ENCODE measurements at places on chromosomes 16 and 17. TPM values are rescaled to one million over a fixed set of nuclear protein-coding genes. Genes with fewer than 3 reads are reported as not detected.

DNA sequence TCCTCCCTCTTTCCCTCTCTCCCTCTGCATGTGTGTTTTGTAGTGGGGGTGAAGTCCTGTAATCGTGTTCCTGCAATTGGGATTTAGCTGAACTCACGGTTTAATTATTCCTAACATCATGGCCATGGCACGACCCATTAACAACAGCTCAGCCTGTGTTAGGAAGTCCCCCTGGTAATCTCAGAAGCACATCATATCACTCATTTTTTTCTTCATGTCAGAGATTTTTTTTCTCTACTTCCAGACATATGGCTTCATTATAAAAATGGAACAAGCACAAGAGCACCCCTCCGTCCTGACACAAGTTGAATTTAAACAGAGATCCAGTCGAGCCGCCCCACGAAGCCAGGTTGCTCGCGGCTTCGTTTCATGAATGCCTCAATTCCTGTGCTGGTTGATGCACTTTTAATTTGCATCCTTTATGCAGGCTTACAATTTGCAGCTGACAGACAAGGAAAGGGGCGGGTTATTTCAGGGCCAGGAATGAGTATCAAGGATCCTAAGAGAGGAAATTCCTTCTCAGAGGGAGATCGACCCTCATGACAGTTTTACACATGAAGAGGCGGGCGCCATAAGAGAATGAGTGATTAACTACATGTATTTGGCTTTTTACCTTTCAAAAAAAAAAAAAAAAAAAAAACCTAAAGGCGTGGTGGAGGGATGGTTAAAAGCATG lies 192.9 kb downstream of the MAF start:
- no peak for DNase-seq
- peaks cover 6% of the 10 kb centered on the region for H3K4me1 ChIP-seq
- no peak overlapping the region for H3K4me3 ChIP-seq

DNA sequence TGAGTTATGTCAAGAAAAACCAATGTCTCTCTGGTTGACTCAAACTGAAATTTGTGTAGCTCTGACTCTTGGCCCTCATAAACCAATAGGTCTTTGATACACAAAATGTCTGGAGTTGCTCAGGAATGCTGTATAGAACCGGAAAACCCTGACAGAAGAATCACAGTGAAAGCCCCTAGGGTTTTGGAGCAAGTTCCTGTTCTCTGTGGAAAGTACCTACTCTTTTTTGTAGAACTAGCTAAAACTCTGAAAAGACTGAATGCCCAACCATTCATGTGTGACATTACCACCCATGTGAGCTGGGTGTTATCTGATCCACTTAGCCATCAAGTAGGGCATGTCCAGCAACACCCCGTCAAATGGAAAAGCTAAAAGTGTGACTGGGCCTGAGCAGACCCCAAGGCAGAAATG lies 28.8 kb downstream of the CCL4 start:
- no peak overlapping the region for H3K27ac ChIP-seq
- no peak overlapping the region for H3K4me3 ChIP-seq
- no peak for DNase-seq
- H3K36me3 ChIP-seq: no peaks in the 10 kb centered on the region
- H3K27me3 ChIP-seq: peaks cover 4% of the 10 kb centered on the region

DNA sequence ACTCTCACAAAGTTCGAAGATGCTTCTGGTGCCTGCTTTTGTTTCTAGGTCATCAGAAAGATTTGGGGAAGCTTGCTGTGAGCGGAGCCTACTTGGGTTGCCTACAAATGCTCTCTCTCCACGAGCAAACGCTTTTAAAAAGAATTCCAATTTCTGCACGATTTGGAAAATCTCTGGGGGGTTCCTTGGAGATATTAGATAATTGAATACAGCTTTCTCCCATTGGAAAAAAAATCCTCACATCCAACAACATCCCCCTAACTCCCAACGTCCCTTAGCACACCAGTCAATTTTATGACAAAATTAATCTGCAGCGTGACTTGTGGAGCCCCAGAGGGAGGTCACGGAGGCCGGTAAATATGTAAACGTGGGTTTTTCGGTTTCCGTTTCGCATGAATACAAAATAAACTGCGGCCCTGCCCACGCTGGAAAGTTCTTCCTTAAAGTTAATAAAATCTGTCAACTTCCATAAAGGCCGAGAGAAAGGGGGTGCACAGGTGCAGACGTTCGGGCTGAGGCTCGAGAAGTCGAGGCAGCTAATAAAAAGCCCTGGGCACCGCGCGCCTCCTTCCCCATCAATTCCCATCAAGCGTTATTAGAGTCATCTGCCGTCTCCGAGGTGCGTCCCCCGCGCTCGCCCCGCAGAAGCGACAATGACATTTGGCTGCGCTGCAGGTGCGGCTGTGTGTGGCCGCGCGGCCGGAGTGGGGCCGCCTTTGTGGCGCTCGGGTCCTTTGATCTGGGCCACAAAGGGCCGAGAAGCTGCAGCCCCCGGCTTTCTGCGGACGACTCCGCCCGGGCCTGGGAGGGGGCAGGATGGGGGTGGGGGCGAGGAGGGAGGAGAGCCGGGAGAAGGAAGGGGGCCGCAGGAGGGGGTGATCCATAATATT lies 37.6 kb downstream of the SALL1 start:
- H3K27me3 ChIP-seq: peaks cover 18% of the 10 kb centered on the region
- H3K27ac ChIP-seq: no peak overlapping the region
- H3K4me3 ChIP-seq: no peak overlapping the region
- no peak for DNase-seq

GRCh38 chr16:68981971-68982370 lies 123.5 kb upstream of the HAS3 start:
- no peaks in the 10 kb centered on the region for H3K27me3 ChIP-seq
- H3K27ac ChIP-seq: no peak overlapping the region
- H3K4me1 ChIP-seq: peaks cover 19% of the 10 kb centered on the region
- H3K4me3 ChIP-seq: no peak overlapping the region

- H3K4me1 ChIP-seq: no peaks in the 10 kb centered on the region
- no peaks in the 10 kb centered on the region for H3K27me3 ChIP-seq
- H3K36me3 ChIP-seq: no peaks in the 10 kb centered on the region
Observed at GRCh38 chr17:69581061-69581961, 166.8 kb downstream of the MAP2K6 start.

DNA sequence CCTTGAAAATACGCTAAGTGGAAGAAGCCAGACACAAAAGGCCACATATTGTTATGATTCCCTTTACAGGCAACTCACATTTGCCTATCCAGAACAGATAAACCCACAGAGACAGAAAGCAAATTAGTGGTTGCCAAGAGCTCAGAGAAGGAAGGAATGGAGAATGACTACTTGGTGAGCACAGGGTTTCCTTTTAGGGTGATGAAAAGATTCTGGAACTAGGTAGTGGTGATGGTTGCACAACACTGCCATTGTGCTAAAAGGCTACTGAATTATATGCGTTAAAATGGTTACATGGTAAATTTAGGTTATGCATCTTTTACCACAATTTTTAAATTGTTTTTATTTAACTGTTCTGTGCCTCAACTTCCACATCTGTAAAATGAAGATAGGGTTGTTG lies 4.4 kb downstream of the COPRS start:
- no peaks in the 10 kb centered on the region for H3K27me3 ChIP-seq
- H3K27ac ChIP-seq: no peak overlapping the region
- H3K4me1 ChIP-seq: peaks cover 11% of the 10 kb centered on the region

DNA sequence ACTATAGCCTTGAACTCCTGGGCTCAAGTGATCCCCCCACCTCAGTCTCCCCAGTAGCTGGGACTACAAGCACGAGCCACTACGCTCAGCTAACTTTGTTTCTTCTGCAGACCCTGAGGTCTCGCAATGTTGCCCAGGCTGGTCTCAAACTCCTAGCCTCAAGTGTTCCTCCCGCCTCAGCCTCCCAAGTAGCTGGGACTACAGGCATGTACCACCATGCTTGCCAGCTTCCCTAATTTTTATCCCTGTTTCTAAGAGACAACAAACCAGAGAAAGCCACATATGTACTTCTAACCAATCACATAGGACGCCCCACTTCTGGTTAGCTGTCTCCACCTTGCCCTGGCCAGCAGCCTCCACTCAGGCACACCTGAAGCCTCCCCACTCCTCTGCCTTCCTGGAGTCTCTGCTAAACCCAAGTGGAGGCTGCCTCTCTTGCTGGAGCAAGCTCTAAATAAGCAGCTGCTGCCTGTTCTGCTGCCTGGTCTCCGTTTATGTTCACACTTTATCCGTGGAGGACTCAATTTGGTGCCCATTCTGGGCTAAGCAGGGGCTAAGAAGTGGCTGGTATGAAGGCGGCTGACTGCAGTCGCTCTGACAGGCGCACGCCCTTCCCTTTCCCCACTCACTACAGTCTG lies 24.7 kb downstream of the NSMCE1 start:
- H3K4me1 ChIP-seq: no peaks in the 10 kb centered on the region
- H3K4me3 ChIP-seq: no peak overlapping the region
- no peak for DNase-seq

DNA sequence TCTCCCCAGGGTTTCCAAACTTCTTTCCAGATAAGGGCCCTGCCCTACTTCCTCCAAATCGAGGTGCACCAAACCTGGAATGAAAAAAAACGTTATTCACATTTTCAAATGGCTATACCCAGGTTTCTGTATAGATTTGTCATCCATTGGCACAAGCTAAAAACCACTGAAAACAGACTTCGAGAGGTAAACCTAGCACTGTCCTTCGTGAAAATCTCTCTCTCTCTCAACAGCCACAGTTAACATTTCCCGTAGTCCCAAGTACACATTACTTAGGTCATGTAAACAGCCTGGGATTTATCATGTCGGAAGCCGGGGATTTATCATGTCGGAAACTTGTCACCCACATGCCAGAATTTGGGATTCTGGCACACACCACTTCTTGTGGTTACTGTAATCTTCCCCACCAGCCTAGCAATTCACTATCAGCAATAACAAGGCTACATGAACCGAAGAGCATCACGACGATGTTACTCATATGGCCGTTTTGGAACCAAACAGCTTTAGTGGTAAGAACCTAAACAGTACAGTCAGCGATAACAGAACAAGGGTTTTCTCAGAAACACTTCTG lies 1.2 kb downstream of the DDX5 start:
- peaks cover 62% of the 10 kb centered on the region for H3K36me3 ChIP-seq
- peaks cover 58% of the 10 kb centered on the region for H3K4me1 ChIP-seq
- no peak for DNase-seq

DNA sequence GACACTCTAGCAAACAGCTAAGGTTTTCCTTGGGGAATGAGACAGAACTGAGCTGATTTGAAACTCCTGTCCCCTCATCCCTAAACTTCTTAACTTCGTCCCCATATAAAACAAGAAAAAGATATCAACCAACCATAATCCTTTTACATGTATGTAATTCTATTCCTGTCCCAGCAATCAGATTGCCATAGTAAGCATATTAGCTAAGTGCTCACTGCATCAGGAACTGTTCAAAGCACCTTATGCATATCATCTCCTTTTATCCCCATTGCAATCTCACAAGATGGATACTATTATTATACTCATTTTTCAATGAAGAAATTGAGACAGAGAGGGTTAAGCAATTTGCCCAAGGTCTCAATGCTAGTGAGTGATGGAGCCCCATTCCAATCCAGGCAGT lies 6.8 kb downstream of the KIF18B start:
- H3K27me3 ChIP-seq: no peaks in the 10 kb centered on the region
- H3K4me3 ChIP-seq: no peak overlapping the region
- H3K27ac ChIP-seq: peak overlapping the region; percentile 3
- peaks cover 25% of the 10 kb centered on the region for H3K4me1 ChIP-seq
- no peaks in the 10 kb centered on the region for H3K36me3 ChIP-seq
- DNase-seq: no peak

Gene TNP2
- not detected for polyA plus RNA-seq

Gene TOP2A
- polyA plus RNA-seq: 45.0 TPM

Measured in keratinocyte (primary cell).